ENCODE measurements at places on chromosomes 12 and 14.
A peak's percentile ranks its signal among the peaks of the same experiment; 100 is the strongest.

- no peak for DNase-seq
These were observed 40.5 kb downstream of the LIMA1 start for GRCh38 chr12:50242751-50243191.

GRCh38 chr12:19338405-19338804 is 100.9 kb upstream of the AEBP2 start:
- DNase-seq: no peak

DNA sequence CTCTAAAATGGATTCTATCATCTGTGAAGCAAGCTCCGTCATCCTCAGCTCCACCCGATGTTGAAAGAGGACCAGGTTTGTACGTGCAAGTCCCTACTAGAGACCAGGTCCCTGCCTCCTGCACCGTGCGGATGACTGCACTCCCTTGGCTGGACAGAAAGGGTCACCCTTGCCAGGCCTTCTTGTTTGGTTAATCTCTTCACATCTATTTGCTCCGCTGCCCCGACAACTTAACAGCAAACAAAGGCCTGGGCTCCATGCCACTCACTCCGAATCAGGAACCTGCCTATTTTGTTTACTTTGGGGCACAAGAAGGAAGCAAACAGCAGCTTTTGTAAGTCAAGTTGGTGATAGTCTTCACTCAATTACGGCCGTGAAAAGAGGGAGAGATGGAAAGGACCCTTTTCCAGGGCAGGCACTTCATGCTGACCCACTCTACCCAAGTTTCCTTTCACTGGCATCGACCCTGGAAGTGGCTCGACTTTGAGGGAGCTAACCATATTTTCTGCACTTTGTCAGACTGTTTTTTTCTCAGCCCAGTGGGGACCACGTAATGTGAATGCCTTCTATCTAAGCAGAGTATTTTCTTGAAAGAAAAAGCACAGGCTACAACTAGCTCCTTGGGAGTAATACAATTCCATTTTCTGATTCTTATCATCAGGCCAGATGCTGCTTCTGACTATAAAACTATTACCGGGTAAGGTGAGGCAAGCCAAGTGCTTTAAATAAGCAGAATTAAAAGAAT is 202.6 kb downstream of the FOXN3 start:
- DNase-seq: peak; percentile 47

GRCh38 chr12:109421355-109422087 is 55.6 kb downstream of the KCTD10 start:
- DNase-seq: no peak

DNA sequence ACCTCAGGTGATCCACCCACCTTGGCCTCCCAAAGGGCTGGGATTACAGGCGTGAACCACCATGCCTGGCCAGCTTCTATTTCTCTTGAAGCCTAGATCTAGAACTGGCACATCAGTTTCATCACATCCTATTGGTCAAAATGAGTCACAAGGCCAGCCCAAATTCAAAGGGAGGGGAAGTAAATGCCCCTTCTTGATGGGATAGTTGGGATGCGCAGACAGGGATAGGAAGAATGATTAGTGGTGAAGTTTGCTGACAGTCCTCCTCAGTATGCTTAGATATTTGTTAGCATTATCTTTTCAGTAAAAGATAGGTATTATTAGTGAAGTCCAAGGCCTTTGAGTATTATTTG is 33.4 kb downstream of the CRADD start:
- DNase-seq: no peak

- DNase-seq: no peak
These were observed 109.0 kb upstream of the ATP2B1 start for GRCh38 chr12:89817501-89818226.

Data from NCI-H2081 treated with DMSO at 0.1 percent for 48 hours (cell line).